ENCODE measurements at places on chromosomes 3 and 15.

DNA sequence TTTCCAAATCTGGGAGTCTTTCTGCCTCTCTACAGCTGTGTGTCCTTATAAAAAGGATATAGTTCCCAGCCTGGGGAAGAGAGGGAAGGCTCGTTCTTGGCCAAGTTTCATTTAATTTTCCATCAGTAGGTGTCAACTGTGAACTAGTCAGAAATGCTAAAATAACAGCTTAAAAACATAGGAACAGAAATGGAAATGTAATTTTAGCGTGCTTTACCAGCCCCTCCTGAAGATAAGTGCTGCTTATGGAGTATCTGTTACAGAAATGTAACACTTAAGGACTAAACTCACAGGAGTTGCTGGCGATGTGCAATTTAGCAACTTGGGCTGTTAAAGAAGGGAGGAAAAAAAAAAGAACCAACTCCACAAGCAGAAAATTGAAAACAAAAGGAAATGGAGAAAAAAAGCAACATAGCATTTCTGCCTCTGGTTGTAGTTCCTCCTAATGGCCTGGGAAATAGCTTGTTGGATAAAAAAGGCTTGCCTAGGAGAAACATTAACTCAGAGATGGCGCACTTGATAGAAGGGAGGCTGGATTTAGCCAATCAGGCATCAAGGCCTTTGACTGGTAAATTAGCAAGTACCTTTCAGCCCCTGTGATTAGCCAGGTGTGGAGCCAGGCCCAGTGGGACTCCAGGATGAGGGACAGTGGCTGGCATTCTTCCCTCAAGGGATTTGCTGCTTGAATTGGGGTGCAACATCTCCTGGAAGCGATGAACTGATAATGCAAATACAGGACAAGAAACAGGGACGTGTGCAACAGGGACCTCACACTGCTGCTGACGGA, 84.3 kb downstream of the RPLP1 start:
- DNase-seq: no peak

GRCh38 chr15:77812664-77813063, 180.0 kb upstream of the LINGO1 start:
- no peak for DNase-seq

DNA sequence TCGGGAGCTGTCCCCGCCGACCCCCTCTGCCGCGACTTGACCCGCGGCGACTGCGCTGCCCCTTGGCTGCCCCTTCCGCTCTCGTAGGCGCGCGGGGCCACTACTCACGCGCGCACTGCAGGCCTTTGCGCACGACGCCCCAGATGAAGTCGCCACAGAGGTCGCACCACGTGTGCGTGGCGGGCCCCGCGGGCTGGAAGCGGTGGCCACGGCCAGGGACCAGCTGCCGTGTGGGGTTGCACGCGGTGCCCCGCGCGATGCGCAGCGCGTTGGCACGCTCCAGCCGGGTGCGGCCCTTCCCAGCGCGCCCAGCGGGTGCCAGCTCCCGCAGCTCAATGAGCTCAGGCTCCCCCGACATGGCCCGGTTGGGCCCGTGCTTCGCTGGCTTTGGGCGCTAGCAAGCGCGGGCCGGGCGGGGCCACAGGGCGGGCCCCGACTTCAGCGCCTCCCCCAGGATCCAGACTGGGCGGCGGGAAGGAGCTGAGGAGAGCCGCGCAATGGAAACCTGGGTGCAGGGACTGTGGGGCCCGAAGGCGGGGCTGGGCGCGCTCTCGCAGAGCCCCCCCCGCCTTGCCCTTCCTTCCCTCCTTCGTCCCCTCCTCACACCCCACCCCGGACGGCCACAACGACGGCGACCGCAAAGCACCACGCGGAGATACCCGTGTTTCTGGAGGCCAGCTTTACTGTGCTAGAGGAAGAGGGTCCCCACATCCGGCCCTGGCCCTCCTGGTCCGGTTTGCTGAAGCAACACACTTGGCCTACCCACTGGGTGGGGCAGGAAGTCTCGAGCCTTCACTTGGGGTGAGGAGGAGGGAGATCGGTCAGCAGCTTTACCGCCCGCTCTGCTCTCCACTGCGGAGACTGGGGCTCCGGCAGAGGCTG, at the start of gene RASSF1:
Gene RASSF1, minus strand, starts transcription at position 389 of the 882 bp plus-strand sequence. Its CDS starts 31 bp downstream, at position 358.
- no peak for DNase-seq

DNA sequence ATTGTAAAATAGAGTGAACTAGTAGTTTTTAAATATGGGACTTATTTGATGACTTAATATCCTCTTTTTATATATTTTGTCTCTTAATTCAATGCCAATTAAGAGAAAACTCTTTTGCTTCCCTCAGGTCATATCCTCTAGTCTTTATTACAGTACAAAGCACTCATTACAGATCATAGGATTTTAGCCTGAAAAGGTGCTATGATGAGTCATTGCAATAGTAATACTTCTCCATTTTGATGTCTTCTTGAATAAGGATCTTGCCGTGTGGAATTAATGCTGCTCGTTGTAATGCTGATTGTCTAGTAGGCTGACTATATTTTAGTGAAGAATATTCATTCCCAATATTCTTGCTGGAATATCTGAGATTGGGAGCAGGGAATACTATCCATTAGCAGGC, 612.2 kb upstream of the GOLIM4 start:
- no peak for DNase-seq

DNA sequence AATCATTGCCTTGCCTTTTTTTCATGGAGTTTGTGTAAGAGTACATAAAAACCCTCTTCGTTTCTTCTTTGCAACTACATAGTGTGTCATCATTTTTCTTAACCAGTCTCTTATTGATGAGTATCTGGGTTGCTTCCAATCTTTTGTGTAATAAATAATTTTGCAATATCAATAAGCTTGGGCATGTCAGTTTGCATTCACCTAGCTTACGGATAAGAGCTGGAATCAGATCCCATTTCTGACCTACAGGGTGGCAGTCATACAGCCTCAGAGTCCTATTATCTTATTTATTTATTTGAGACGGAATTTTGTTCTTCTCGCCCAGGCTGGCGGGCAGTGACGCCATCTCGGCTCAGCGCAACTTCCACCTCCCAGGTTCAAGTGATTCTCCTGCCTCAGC, 18.3 kb downstream of the ANP32A start:
- no peak for DNase-seq

DNA sequence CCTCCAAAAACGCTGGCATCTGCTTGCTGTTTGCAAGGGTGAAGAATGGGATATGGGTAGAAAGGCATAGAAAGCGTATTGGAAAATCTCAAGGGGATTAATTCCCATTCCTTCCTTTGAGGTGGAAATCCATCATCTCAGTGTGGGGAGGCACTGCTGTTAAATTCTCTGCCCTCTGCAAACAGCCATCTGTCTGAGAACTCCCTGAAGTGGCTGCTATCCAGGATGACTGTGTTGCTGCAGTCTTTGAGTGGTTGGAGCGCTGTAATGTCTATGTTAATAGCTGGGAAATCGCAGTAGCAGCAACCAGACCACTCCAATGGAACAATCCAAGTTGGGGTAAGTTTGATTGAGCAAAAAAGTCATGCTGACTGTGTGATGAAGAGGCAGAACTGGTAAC, 625.9 kb downstream of the NLGN1 start:
- DNase-seq: no peak

GRCh38 chr15:60710656-60711055, 231.7 kb upstream of the ICE2 start:
- no peak for DNase-seq

GRCh38 chr3:153746211-153746610, 375.0 kb upstream of the ARHGEF26 start:
- no peak for DNase-seq

DNA sequence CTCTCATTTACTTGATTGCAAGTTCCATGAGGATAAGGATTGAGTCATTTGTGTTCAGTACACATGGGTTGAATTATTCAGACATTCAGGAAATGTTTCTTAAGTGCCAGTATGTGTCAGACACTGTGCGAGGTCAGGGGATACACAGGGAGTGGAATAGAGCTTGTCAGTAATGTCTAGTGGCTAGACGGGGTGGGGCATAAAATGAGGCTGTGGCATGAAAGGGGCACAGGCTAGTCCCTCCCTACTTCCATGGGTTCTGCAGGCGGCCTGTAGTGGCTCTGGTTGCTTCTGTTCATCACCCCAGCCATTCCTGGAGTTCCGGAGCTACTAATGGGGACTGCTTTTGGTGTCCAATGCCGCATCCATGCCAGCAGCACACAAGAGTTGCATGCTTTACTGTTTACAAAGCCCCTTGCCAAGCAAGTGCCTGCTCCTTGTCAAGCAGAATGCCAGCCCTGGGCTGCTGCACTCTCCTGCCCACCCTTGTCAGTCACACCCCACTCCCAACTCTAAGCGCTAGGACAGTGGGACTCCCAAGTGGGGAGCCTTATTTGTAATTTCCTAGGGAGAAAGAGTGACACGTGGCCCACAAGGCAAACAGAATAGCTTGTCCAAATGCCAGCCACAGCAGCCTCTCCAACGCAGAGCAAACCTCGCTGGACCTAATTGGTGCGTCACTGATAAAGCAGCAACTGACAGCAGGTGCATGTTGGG, 70.8 kb downstream of the RAB11A start:
- DNase-seq: peak; percentile 52

- DNase-seq: no peak
Observed at GRCh38 chr15:63623232-63623969, 26.2 kb downstream of the FBXL22 start.

GRCh38 chr15:92803852-92804609, 96.1 kb upstream of the CHD2 start:
- DNase-seq: peak; percentile 99

GRCh38 chr3:127035677-127036076, 52.8 kb downstream of the PLXNA1 start:
- DNase-seq: peak; percentile 96

- no peak for DNase-seq
Observed at GRCh38 chr15:89119489-89120478, 31.5 kb downstream of the ABHD2 start.

- no peak for DNase-seq
Observed at GRCh38 chr3:138875754-138876664, 41.3 kb upstream of the PIK3CB start.

GRCh38 chr15:48548455-48548854, 97.1 kb downstream of the FBN1 start:
- no peak for DNase-seq

DNA sequence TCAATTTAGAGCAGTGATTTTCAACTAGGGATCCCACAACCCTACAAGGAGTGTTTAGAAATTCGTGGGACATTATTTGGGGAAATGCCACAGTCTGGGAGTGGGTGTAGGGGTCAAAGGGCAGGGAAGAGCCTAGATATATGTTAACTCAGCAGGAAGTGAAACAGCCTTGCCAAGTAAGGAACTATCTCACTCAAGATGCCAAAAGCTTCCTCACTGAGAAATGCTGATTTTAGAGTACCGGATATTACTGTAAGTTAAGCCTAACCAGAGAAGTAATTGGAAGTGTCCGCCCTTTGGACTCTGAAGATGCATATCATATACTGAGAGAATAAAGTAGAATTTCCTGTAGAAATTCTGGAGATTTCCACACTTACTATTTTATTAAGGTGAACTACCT, 158.6 kb downstream of the BBX start:
- DNase-seq: no peak

DNA sequence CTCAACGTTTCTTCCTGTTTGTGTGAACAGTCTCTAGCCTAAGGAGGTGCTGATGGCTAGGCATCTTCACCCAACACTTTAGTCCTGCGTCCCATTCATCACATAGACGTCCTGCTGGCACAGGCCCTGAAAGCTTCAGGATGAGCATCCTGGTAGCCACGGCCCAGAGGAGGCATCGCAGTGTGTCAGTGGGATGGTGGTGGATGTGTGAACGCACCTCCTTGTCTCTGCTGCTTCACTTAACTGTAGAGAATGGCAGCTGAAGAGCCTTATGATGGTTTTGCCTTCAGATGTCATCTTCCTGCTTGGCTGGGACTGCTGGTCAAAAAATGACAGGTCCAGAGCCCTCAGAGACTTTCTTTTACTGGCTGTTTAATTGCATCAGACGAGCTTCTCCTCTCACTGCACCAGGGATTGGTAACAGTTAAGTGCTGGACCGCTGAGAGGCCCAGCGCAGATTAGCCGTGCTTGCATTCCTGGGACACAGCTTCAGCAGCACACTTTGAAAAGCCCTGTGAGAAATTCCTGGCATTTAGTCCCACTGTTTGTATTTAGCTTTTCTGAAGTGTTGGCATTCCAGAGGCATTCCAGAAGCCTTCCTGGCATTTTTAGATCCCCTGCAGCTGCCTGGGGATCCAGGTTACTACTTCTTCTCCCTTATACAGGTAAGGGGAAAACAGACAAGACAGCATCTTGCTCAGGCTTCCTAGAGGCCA, 132.4 kb upstream of the PLXNA1 start:
- DNase-seq: peak; percentile 34

DNA sequence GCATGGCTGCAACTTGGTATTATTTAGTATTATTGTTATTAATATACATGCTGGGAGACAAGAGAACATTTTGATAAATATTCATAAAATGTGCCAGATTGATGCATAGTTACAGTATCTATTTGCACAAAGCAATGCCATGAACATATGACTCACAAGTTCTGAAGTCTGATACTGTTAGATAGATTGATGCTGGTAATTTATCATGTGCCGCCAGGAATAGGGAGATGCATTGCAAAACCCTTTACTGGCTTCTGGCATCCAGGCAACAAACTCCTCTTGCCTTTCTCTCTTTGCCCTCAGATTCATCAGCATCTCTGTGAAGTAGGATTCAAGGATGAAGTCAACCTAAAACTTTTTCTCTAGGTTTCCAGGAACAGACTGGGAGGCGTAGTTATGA, 41.0 kb upstream of the SLC25A26 start:
- DNase-seq: no peak

- DNase-seq: no peak
Observed at GRCh38 chr3:191139736-191140135, 59.3 kb upstream of the OSTN start.

DNA sequence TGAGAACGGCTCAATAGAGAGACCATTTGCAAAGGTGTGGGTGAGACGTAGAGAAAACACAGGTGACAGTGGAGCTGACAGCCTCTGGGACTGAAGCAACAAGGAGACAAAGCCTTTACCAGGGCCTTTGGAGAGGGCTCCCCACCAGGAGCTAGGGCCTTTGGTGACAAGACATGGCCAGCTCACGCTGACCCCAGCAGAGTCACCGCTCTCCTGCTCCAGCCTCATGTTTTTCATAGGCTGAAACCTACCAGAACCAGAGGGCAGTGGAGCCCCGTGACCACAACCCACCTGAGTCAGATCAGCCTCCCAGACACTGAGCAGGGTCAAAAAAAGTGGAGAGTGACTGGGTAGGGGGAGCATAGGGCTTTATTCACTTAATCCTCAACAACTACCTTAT, 214.7 kb downstream of the SHQ1 start:
- no peak for DNase-seq

GRCh38 chr3:53490459-53490968, 3.9 kb upstream of the CACNA1D start:
- no peak for DNase-seq

DNA sequence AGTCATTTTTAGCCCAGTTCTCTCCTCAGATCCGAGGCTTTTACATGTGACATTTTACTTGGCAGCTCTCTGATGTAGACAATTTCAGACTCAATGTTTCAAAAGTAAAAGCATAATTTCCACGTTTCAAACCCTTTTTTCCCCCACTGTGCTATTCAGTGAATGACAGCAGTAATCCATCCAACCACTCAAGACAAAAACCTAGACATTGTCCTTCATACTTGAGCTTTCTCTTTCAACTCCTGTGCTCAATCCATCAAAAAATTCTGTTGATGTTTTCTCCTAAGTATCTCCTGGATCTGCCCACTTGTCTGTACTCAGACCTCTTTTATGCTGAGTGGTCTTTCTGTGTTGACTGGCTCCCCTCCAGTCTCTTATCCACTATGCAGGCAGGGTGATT, 214.7 kb downstream of the CHL1 start:
- no peak for DNase-seq
